ENCODE measurements at places on chromosomes 3 and 15.

- peak; percentile 27 for DNase-seq
Observed at GRCh38 chr3:136250903-136251460, 842 bp downstream of the PCCB start.

DNA sequence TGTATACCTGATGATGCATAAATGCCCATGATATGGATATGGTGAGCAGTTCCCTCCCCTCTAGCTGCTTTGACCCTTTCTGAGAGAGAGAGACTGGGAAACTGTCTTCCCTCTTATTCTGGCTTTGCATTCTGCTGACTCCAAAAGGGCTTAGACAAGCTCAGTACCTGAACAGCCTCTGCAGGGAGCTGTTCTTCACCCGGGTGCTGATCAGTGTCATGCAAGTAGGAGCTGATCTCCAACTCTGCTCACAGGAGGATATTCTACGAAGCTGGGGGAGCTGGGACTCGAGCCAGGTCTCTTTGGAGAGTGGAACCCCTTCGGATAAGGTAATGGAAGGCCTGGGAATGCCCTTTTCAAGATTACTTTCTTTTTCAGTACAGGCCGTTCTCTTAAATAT, 237.1 kb downstream of the RYR3 start:
- no peak for DNase-seq

GRCh38 chr3:79953591-79954101, 185.8 kb upstream of the ROBO1 start:
- no peak for DNase-seq

- no peak for DNase-seq
Observed at GRCh38 chr15:95834028-95834804, 496.3 kb upstream of the NR2F2 start.

GRCh38 chr3:65785065-65785645, 253.6 kb downstream of the MAGI1 start:
- DNase-seq, result no peak

GRCh38 chr3:16374047-16374934, 109.3 kb downstream of the OXNAD1 start:
- DNase-seq, result peak; percentile 68

DNA sequence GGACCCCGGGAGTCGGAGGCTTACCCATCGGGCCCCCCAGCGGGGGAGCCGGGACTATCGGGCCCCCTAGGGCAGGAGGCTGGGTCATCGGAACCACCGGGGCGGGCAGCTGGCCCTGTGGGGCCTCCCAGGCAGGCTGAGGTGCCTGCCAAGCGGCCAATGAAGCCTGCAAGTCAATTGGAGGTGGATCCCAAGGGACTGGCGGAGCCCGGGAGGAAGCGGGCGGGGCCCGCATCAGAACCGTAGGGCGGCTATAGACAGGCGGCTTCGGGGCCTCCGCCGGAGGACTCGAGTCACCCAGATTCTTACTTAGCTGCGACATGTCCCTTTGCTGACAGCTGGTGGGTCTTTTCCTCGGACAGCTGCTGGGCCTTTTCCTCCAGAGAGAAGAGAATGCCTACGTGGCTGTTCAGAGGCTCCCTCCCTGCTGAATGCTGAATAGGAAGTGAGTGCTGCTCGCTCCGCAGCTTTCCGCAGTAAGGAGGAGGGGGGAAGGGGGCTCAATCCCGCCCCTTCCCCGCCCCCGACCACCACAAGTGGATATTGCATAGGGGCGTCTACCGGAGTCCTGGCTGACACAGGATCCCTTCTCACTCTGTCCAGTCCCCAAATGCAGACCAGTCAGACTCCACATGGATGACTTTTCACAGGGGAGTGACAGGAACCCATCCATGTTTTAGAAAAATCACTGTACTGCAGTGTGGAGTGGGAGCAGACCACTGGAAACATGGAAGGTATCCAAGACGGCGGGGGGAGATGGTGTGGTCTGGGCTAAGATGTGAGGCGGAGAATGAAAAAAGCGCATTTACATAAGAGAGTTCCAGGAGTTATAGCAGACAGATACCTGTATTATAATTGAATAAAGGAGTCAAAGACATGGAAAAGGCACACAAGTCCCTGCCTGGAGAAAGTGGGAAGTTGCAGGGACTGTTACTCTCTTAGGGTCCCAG, at the start of gene MAGEL2:
Gene MAGEL2 (minus strand): TSS at position 447 of the 950 bp plus-strand sequence. CDS start 125 bp downstream, at position 322.
- DNase-seq, result no peak

DNA sequence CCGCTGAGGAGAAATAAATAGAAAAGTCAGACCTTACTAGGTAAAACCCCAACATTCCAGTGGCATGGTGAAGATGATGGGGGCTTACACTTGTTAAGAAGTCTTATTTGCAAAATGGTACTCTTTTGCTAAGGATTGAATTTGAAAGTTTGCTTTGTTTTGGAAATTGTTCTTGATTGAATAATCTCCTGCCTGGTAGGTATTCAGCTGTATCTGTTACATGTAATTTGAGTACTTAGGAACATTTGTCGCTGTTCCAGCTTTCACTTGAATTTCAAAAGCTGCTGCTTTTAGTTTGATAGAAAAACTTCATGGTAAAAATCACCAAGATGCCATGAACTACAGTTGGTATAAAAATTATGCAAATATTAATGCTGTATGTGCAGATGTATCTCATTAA, 44.6 kb downstream of the TFG start:
- no peak for DNase-seq

GRCh38 chr3:58241306-58242044, 3.9 kb downstream of the ABHD6 start:
- DNase-seq, result no peak

DNA sequence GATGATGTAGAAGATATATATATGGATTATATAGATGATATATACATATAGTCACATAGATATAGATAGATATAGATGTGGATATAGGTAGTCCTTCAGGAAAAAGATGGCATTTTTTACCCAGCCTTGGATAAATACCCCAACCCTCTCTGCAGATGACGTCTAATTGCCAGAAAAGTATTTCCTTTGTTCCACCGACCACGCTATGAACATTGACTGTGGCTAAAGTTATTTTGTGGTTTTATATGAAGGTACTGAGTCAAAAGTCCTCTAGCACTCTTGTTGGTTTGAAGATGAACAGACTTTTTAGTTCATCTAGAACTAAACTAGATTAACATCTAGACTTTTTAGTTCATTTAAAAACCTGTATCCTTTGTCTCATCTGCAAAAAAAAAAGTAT, 207.7 kb downstream of the PLOD2 start:
- DNase-seq, result no peak

- DNase-seq, result no peak
Observed at GRCh38 chr15:41480396-41481140, 13.1 kb upstream of the ITPKA start.

- no peak for DNase-seq
Observed at GRCh38 chr15:70272565-70273355, 175.0 kb upstream of the TLE3 start.

DNA sequence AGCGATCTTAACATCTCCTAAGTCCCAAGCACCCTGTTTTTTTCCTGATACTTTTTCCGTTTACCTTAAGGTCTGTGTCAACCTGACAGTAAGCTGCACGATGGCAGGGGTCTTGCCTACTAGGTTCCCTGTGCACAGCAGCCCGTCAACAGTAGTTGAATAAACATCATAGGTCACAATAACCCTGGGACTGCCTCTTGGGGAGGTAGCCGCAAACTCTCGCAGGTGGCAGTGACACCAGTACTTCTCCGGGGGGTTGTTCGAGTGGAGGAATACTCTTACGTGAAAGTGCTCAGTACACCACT, 365 bp upstream of the PDCD6IP start:
- no peak for DNase-seq

DNA sequence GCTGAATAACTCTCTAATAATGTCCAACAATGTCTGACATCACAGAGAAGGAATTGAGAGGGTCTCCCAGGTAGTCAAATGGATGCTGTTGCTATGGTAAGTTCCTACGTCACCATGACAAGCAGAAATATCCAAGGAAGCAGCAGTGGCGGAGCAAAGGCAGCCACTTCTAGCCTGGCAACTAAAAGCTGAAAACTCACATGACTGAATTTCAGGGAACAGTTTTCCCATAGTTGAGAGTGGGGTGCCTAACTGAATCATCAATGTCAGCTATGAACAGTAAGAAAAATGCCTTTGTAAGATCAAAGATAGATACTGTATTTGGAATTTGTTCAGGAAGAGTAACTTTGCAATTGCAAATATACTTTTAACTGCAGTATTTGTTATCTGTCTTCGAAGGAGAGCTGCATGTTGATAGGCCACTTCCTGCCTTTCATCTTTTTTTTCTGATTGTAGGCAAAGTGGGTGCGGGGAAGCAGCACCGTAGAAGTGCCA, 161.7 kb downstream of the BBX start:
- no peak for DNase-seq

DNA sequence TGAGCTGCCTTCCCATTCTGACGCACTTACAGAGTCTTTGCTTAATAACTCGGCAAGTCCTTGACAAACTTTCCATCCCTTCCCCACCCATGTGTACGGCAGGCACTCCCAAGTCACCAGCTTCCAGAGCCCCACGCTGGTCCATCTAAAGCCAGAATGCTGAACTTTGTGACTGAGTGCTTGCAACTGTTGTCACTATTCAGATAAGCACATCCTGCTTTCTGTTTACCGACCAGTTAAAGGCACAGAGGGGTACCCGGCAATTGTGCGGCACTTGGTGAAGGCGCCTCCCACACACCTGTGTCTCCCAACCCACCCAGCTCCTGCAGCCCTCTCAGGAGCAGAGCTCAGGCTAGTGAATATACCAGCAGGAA, 430.6 kb downstream of the FOXP1 start:
- DNase-seq, result no peak

DNA sequence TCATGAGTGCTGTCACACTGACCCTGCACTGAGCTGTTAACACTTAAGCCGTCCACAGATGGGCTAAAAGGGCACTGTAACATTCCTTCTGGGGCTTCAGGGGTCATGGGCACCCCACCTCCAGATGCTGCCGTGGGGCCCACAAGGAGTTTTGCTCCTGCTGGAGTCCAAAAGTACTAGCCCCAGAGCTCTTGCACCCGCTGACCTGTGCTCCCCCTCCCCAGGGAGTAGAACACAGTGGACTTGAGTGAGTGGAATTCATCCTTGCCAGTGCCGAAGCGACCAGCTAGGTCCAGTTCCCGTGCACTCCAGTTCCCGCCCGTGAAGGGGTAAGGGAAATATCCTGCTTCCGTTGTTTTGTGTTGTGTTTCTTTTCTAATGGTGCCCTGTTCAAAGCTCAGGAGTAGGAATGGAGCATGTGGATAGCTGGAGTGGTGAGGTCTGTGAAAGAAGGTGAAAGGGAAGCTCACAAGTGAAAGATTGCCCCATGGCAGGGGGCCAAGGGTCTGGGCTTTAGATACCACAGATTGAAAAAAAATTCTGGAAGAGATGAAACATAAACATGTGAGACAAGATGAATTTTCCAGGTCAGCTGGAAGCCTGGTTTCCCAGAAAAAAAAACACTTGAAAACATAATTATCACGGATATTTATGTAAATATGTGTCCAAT, 36.6 kb downstream of the SLCO2A1 start:
- DNase-seq, result no peak

GRCh38 chr3:146892041-146892440, 286.9 kb upstream of the PLSCR5 start:
- DNase-seq, result no peak

- DNase-seq, result no peak
Observed at GRCh38 chr3:111541391-111541790, 606 bp upstream of the CD96 start.

GRCh38 chr3:9081184-9081818, 118.0 kb upstream of the RAD18 start:
- no peak for DNase-seq

- no peak for DNase-seq
Observed at GRCh38 chr15:88036154-88036839, 220.2 kb downstream of the NTRK3 start.

- no peak for DNase-seq
Observed at GRCh38 chr15:69451951-69452691, 497 bp upstream of the RPLP1 start.

- DNase-seq, result no peak
Observed at GRCh38 chr3:112397556-112397955, 64.6 kb downstream of the CD200 start.

GRCh38 chr15:33242669-33243191, 48.2 kb upstream of the FMN1 start:
- no peak for DNase-seq

DNA sequence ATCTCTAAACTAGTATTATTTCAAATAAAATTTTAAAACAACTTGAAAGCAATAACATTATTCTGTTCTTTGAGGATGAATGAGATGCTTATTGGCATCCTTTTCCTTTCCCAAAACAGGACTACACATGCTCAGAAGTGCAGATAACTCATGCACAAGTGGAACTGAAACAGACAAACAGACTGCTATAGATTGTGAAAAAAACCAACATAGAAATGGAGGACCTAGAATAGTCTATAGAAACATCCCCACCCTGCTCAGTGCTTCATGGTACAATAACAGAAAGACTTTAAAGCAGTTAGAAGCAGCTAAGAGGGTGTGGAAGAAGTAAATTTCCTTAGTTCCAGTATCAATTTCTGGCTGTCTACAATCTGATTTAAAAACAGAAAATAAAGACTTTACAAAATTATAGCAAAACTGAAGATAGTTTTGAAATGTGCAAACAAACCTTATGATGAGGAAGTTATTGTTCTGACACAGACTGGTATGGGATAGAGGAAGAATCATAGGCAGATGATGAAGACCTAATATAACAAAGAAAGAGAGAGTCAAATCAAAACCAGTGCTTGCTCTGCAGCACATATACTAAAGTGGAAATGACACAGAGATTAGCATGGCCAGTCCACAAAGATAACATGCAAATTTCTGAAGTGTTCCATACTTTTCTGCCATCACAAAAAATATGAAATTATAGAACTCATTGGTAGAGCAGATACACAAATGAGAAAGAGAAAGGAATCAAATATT, 1025.4 kb downstream of the SQOR start:
- no peak for DNase-seq

GRCh38 chr15:98231696-98232440, 271.4 kb downstream of the ARRDC4 start:
- no peak for DNase-seq

- no peak for DNase-seq
Observed at GRCh38 chr3:21105784-21106183, 645.2 kb downstream of the ZNF385D start.

Measured in activated B cell treated with CpG ODN at 0.5 μM for 24 hours (primary cell).